ENCODE measurements at places on chromosomes 6 and 20.

DNA sequence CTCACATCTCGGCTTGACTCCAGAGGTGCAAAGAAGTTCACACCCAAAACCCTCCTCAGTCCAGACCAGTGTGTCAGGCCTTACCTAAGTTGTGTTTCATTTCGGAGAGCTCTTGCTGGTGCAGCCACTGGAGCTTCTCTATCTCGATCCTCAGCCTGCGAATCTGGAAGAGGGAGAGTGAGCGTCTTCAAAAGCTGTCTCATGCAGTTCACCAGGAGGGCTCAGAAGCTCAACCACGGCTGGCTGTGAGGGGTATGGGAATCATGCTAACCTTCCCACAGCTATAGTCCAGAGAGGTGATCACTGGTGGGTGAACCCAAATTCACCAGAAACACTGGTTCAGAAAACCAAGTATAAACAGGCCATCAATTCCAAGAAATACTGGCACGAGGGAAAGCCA, 129.4 kb downstream of the ZMYND8 start:
- no peak for DNase-seq

DNA sequence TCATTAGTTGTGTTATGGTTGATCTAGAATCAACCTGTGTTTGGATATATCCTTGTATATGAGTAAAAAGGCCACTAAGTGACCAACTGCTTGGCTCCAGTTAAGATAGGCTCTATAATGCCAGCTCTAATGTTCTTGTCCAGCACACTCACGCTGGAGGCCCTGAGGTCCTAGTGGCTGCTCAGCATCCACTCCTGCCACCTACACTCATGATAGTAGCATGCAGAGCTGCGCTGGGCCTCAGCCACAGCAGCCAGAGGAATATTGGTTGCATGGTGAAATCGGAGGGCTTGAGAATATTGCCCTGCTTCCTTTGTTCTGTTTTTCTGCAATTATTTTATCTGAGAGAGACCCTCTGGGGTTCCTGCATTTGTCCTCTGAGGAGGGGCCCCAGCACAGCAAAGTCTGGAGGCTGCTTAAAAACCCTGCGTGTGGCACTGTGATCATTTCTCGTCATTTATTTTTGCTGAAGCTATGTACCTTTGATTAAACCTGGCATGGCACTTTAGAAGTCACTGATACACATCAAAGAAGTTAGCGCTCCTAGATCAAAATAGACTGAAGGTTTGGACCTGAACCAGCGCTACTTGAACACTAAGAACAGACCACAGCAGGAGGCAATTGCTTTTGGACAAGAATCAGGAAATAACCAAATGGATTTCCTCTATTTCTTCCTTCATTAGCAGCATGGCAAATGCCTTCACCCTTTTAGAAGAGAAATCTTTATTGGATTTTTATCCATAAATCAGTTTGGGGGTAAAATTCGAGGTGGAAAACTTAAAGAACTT, 398.4 kb upstream of the ID4 start:
- DNase-seq: no peak

GRCh38 chr6:13624871-13625288, 9.7 kb downstream of the NOL7 start:
- peak; percentile 64 for DNase-seq

DNA sequence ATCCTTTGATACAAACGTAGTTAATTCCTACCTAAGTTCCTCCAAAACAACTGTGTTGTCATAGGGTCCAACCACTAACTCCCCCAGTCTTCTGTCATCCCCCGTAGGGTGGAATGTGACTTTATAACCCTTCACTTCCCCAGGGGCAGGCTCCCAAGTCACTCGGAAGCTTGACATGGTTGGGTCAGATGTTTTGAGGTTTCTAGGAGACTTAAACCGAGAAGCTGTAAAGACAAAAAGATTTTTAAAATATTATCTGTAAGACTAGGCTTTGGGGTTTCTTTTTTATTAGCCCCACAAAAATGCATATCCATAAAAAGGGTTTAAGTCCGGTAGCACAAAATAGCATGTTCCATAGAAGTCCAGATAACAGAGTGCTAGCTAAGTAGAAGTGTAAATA, 50.2 kb downstream of the COL12A1 start:
- no peak for DNase-seq

DNA sequence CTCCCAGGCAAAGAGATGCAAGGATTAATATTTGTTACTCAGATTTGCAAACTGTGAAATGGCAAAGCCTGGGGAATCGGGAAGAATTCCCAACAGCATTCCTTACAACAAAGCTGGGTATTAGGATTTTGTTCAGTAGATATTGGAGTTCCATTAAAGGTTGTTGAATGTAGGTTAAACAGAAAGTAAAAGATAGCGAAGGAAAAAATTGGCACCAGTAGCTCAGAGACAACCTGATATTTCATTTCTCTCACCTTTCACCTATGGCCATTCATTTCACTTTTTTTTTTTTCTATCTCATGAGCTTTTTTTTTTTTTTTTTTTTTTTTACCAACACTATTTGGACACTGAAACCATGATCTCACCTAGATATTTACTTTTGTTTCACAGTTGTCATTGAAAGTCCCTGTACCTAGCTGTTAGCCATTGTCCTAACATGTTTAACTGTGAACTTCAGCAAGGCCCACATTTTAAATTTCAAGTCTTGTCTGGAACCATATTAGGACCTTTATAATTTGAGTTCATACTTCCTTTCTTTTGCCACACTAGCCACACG, 552.5 kb downstream of the HAO1 start:
- DNase-seq: no peak

DNA sequence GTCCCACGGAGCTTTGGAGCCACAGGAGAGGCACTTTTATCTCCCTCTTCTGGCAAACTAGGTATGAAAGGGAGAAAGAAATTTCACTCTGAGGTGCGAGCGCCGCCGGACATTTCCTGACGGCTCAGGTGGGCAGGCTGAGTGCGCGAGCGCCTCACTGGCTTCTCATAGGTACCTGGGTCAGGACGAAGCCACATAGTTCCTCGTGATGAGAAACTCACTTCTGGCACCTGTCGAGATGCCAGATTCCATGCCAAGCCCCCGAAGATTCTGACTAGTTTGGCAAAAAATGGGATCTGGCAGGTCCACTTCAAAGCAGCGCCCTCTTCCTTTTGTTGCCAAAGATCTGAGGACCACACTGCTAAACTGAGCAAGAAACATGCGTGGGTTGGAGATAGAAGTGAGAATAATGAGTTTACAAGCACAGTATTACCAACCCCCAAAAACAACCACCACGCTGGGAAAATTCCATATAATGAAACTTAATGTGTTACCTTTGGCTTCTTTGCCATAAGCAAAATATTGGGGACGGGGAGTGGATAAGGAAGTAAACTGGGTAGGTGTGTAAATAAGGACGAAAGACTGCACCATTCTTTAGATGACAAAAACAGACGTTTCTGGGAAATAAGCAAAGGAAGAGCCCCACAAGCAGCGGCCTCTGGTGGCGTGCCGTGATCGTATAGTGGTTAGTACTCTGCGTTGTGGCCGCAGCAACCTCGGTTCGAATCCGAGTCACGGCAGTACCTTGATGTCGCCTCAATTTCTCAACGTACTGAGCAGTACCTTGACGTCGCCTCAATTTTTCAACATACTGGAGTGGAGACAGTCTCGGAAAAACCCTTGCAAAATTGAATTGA, 89.8 kb upstream of the PRSS16 start:
- peak; percentile 74 for DNase-seq

- no peak for DNase-seq
Measured at GRCh38 chr6:128025478-128025877, 124.6 kb upstream of the THEMIS start.

GRCh38 chr6:24394780-24395437, 7.8 kb upstream of the MRS2 start:
- no peak for DNase-seq

- DNase-seq: no peak
Measured at GRCh38 chr6:25217302-25217701, 61.9 kb upstream of the CARMIL1 start.

- DNase-seq: no peak
Measured at GRCh38 chr6:71408787-71409723, 120.4 kb downstream of the OGFRL1 start.

GRCh38 chr6:110180228-110181008, at the start of gene CDC40:
TSS of gene CDC40 (plus strand) at chr6:110180427. CDS start at chr6:110180445, 18 bp downstream.
- peak; percentile 53 for DNase-seq

DNA sequence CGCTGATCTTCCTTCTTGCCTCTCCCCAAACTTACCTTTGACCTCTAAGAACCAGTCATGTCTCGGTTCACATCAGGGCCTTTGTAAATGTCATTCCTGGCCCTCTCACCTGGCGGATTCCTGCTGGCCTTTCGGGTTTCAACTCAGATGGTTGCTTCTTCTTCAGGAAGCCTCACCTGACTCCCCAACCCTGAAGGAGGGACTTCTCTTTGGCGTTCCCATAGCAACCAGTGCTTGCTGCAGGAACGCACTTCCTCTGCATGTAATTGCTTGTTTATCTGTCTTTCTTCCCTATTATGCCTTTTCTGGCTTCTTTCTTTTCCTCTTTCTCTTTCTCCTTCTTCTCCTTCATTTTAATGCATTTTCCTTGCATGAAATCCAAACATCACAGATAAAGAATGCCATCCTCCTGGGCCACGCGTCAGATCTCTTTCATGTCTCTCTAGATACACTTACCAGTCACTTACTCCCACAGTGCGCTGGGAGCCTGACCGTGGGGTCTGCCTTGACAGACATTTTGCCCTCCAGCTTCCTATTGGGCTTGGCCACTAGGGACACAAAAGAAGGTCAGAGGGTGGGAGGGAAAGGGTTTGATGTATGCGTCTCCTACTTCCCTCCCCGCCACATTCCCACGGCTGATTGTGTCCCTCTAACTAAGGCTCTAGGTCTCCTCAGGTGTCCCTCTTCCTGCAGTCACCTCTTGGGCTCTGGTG, 295.7 kb upstream of the TSHZ2 start:
- DNase-seq: no peak

GRCh38 chr6:127897484-127897883, 3.4 kb downstream of the THEMIS start:
- DNase-seq: no peak

DNA sequence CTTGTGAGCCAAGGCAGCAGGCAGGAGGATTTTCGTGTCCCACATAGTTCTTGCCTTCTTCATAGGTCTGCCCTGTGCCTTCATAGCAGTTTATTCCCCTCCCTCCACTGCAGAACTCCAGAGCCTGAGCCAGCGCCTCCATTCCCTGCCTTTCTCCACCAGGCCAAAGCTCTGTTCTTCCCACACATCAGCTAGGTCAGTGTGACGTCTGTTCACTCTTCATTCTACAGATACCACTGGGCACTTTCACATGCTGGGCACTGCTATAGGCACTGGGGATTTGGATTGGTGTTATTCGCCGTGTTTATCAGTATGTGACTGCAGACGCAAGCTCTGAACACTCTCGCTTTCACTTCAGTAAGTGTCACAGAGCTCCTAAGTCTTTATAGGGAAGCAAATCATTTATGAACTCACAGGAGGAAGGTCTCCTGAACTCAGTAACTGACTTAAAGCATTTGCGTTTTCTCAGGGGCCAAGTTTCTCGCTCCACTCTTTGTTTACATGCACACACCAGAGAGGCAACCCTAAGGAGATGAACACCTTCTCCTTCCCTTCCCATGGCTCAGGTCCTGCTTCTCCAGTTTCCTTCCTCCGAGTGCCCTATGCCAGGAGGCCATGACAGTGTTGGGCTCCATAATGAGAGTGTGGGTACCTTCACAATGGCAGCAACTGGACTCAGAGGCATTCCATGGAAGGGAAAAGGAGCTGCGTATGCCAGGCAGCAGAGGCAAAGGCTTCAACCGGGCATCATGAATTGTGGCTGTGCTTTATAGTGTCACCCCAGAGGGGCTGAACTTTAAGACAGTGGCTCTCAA, 6.3 kb upstream of the APMAP start:
- no peak for DNase-seq

DNA sequence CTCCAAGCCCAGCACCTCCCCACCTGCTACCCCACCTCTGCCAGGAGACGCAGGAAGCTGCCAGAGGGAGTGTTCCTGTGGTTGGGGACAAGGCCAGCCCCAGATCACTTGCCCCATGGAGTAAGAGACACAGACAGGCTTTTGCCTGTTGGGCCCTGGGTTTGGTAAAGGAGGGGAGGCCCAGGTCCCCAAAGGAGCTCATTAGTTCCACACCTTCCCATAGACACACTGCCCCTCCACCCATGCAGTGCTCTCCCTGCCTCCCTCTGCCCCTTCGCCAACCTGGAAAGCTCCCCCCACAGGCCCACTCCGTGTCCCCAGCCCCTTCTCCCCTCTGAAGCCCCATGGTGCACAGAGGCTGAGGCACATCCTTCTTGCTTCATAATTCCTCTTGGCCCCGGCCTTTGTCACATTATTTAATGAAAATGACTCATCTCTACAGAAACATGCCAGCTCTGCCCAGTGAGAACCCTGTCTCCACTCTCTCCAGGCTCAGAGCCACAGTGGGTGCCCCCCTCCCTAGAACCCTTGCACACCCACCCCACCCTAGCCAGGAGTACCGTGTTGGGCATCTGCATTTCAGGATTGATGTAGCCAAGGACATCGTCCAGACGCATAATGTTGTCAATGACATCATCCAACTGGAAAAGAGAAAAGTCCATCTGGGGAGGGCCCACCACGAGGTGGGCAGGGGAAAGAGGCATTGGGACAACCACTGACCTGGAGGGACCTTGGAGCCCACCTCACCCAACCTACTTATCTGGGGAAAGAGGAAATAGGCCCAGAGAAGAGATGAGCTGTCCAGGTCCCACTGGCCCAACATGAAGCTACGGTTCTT, 46.0 kb downstream of the TFEB start:
- DNase-seq: no peak

DNA sequence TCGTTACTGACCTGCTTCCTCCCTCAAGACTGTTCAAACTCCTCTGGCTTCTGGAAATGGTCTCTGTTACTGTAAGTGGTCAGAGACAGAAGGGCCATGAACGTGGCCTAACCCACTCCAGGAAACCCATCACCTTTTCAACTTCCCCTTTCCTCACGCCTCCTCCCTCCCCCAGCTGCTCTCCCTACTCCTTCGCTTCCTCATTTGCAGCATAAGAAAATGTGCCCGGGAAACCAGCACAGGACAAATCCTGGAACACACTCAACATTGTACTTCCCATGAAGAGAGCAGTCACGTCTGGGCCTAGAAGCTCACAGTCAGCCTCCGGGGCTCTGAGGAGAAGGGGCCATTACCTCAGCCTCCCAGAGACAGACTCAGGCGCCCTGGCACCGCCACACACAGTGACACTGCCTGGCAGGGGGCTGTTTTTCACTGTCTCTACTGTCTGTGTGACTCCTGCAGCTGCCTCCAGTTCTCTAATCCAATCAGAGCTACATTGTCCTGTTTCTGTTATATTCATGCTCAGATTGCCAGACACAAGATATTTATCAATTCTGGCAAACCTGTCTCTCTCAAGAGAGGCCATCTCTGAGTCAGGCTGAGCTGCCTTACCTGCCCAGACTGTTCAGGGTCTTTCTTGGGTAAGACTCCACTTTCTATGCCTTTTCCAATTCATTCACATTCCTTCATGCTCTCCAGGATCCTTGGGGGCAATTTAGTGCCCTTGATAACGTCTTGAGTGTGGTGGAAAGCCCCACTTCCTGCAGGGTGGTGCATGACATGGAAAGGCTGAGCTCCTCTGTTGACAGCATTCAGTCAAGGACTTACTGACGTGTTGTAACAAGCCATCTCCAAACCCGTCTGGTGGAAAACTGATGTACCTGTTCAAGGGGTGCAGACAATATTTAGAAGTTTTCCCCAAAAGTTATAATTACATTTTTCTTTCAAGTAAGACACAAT, 242.2 kb downstream of the HIVEP2 start:
- no peak for DNase-seq

GRCh38 chr6:13101985-13102384, 226.4 kb downstream of the TBC1D7 start:
- DNase-seq: no peak

GRCh38 chr6:39388606-39389483, 66.3 kb upstream of the KCNK16 start:
- DNase-seq: no peak

- peak; percentile 85 for DNase-seq
Measured at GRCh38 chr20:51446656-51447055, 95.9 kb downstream of the NFATC2 start.

GRCh38 chr6:3240595-3240994, 13.1 kb upstream of the TUBB2B start:
- DNase-seq: no peak

Data from SW 1271 (cell line).